CD4-positive, alpha-beta T cell treated with Interleukin-15 for 4 hours (primary cell): ENCODE measurements at places on chromosomes 5 and 9.

- no peak for DNase-seq
Measured at GRCh38 chr5:13990896-13991295, 46.4 kb upstream of the DNAH5 start.

DNA sequence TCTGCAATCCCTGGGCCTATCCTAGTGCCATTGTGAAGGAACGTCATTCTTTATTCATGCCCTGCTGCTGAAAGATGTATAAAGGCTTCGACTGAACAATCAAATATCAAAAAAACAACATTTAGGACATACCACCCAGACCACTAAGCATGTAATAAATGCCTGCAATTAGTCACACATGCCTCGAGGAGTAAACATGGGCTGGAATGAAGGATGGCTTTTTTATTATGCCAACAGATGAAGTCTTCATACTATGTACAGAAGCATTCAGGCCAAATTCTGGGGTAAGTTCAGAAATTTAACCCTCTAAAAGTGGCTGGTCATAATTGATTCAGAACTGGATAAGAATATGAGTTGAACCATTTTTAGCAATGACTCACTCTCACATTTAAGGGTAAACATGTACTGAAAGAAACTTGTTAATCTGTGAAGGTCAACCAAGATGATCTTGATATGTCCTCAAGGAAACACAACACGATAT lies 38.1 kb downstream of the FAM240B start:
- DNase-seq: no peak

- no peak for DNase-seq
Measured at GRCh38 chr5:94433397-94434163, 184.8 kb downstream of the KIAA0825 start.

GRCh38 chr5:137847687-137848086 lies 20.0 kb upstream of the MYOT start:
- DNase-seq: no peak

DNA sequence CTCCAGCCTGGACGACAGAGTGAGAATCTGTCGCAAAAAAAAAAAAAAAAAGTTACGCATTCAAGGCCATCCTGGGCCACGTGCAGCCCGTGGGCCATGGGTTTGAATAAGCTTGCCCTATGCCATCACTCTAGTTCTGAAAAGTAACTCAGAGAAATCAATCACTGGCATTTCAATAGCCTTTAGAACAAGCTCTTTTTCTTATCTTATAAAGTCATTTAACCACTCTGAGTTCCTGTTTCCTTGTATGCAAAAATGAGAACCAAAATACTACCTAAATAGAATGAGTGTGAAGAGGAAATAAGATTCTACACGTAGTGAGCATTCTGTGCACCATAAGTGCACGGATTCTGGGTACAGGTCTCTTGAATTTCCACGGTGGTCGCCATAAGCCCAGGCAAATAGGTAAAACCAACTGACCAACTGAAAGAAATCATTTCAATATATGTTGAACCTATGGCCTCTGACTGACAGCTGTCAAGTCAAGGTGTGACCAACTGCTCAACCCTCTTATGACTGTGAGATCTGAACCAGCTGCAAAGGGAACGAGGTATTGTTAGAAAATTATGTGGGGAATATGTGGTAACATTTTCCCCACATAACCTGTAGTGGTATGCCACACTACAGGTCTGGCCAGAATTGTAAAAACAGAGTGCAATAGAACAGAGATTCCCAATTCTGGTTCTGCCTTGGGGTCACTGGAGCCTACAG lies 143.9 kb upstream of the LHFPL2 start:
- no peak for DNase-seq

GRCh38 chr9:132082188-132082587 lies 2.5 kb upstream of the MED27 start:
- no peak for DNase-seq

DNA sequence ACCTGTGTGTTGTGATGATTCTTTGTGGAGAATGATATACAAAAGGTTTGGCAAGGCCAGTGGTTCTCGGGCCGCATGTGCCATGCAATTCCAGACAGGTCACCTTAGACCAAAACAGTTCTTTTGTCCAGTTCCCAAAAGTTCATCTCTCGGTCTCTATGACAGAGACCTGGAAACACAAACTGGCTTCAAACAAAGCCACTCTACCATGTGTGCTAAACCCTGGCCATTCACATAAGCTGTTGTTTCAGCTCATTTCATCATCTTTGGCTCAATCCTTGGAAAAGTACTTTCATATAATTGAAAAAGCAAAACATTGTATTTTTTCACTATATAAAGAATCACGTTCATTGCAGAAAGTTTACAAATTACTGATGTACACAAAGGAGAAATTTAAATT lies 210.5 kb upstream of the SEMA6A start:
- no peak for DNase-seq

DNA sequence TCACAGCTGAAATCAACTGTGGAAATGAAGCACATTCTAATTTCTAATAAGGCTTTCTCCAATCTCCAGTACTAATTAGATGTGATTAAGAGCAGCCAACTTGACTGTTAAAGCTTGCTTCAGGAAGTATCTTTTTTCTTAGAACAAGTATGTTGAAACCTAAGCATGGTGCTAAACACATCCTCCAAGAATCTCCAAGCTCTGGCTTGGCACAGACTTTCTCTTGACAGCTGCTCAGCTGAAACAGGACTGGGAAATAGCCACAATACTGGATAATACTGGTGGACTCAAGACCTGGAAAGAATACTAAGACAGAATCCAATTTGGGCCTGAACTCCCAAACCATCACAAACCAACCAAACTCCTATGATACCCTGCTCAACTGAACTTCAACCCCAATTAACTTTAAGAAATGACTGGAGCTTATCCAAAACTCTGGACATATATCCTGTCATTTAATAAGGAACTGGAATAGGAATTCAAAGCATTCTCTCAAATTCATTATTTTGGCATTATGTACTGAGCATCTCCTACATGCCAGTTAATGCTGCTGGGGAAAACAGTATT lies 16.2 kb downstream of the PRKAA1 start:
- DNase-seq: no peak

DNA sequence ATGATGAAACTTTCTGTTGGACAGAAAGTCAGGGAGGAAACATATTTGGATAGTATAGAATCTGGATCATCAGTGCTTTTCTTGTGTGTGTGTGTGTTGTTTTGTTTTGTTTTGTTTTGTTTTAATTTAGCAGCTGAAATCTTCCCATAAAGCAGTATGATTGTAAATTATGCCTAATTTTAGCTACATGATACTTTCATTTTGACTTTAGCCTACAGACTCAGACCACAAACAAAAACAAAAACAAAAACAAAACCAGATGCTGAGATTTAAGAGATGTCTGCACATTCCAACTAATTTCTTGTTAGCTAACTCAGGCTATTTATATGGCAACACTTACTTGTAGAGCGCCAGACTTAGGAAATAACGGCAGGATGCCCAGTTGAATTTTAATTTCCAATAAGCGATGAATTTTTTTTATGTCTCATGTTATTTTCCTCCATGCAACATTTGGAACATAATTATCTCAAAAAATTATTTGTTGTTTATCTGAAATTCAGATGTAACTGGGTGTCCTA lies 119.5 kb upstream of the TRPC7 start:
- no peak for DNase-seq

GRCh38 chr5:91898019-91898418 lies 514.9 kb upstream of the ARRDC3 start:
- DNase-seq: no peak

GRCh38 chr9:35026671-35027070 lies 37.1 kb downstream of the DNAJB5 start:
- DNase-seq: no peak

DNA sequence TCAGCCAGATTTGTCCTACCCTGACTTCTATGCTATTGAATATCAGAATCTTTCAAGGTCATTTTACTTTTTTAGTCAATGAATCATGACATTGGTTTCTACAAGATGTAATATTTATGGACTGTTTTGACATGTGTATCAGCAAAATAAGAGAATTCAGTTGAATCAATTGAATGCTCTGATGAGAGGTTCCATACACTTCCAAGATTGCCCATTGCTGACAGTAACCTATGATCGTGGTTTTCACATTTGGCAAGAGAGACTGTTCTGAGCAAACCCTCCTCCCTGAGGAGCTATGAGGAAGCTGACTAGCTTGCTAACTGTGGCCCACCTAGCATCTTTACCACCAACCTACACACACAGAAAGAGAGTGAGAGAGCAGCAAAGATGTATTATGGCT lies 56.7 kb upstream of the FST start:
- DNase-seq: no peak

DNA sequence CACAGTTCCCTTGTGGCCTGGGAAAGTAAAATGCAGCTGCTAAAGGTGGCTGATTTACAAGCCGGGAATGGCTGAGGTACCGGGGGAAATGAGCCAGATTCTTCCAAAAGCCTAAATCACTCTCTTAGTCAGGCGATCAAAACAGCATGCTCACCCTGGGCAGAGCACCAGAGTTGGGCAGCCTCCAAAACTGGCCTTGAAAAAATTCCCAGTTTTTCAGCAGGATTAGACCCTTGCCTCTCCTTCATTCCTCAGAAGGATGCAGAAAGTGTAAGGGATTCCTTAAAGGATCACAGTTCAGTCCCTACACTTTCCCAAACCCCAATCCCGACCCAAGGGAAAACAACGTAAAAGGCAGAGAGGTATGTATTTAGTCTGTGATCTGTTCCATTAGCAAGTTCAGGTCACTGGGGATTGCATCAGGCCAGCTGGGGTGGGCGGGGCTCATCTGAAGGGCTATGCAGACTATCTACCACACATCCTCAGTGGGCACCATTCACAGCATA lies 16.9 kb downstream of the TMEM174 start:
- no peak for DNase-seq

DNA sequence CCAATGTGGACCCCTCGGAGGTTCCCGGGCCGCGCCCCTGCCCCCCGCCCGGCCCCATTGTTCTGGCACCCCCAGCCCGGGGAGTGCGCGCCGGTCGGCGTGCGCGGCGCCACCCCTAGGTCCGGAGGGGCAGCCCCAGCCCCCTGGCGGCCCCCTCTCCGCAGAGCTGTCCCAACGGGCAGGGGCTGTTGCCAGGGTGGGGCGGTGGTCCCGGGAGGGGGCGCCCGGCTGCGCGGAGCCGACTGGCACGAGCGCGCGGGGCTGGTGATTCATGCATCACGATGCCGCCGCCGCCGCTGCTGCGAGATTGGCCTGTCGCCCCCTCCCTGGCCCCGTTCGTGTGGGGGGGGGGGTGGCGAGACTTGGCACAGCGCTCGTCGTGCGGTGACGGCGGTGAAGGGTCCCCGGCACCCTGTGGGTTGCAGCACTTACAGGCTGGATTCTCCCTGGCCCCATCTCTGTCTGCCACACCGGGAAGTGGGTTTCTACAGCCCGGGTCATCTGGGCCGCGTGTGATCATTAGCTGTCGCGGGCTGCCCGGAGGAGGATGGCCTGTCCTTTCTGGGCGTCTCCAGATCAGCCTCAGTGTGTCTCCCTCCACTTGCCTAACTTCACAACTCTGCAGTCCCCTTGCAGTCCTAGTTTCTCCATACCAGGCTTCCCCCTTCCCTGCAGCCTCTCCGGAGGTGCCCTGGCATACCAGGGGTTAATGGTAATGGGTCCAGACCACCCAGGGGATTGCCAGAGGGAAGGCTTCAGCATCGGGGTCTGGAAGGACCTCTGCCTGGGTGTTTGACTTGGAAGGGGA lies 858 bp downstream of the NCS1 start:
- peak; percentile 27 for DNase-seq

DNA sequence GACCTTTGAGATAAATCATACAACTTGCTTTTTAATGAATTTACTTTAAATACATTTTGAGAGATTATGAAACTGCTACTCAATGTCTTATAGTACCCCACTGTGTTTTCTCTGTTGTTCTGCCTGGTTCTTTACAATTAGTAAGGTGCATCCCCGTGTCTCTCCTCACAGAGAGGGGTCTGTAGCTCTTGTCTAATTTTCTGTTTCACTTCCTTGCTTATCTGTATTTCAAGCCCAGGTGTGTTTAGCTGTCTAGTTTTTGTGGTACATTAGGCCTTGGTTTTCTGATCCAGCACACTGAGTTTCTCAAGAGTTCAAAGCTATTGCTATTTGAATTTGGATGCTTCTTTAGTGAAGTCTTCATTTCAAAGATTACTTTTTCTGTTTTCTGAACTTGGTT lies 105.1 kb downstream of the MAST4 start:
- no peak for DNase-seq

GRCh38 chr9:28007097-28007817 lies 434.0 kb upstream of the C9orf72 start:
- no peak for DNase-seq

DNA sequence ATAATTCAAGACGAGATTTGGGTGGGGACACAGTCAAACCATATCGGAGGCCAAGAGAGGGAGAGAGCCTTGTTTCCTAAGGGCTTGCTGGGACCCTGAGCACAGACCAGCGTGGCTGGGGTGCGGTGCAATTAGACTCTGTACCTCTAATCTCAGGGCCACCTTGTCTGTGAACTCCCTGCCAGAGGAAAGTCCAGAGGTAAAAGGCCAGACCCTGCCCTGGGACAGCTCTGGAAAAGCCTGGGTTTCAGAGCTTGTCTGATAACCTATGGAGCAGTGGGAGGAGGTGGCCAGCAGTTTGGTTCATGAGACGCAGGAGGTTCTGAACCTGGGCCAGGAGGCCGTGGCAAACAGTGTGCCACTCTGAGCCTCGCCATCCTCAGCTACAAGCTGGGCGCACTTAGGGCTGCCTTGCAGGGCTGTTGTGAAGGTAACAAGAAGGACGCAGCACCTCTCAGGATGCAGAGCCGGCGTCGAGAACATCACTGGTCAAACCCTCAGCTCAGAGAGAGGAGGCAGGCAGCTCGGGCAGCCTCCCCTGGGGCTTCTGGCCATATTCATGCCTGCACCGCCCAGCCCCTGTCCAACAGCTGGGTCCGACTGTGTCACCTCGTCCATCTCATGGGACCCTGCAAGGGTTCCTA lies 4.8 kb upstream of the DOLPP1 start:
- no peak for DNase-seq

DNA sequence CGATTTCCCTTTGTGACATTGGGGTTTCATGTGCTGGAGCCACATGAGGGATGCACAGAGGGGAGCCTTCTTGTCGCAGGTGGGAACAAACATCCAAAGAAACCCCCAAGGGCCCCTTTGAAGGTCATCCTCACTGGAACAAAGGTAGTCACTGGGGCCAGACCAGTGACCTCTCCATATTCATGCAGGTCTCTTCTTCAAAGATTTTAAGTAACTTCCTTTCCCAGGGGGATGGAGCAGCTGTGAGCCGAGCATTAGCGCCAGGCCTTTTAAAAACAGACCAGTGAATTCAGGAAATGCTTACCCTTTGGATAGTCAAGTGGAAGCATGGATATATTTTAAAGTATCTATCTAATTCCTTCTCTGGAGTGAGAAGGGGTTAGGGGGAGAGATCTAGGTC lies 33.0 kb downstream of the DAPK1 start:
- no peak for DNase-seq

DNA sequence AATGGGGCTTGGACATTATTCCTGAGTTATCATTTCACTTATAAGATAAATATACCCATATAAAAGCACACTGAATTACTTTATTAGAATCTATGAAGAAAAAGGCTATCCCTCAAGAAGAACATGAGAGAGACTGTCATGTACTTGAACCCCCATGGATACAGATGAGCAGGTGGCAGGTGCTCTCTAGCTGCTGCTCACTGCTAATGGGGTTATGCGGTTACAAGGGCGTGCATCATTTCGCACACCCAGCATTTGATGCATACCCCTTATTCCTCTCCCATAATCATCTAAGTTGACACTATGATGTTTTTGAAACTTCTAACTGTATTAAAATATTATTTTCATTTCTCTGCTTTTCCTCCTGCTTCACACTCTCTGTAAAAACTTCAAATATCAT lies 16.4 kb downstream of the ITK start:
- peak; percentile 52 for DNase-seq

- DNase-seq: no peak
Measured at GRCh38 chr5:144333336-144333920, 162.8 kb downstream of the KCTD16 start.

- DNase-seq: no peak
Measured at GRCh38 chr9:36461323-36461722, 61.3 kb upstream of the RNF38 start.
